Naive thymus-derived CD8-positive, alpha-beta T cell (primary cell): ENCODE measurements at places on chromosomes 4 and X.

DNA sequence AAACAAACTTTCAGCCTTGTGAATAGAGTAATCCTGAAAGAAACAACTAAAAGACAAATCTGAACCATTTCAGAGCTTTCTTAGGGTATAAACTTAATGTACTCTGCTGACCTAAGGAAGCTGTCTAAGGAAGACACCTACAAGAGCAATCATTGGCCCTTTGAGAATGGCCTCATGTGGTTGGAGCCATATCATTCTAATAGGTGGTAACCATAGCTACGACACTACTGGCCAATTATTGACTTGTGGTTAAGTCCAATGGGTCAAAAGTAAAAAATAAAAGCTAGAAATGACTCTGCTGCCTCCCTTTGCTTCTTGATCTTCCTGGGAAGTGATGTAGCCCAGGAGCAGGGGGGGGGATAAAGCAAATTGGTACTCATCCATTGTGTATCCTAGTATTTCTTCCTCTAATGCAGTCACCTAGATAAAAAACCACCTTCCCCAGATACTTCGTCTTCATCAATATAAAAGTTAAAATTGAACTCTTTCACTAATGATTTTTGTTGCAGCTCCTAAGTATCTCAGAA lies 547.0 kb downstream of the ARAP2 start:
- DNase-seq: no peak

GRCh38 chrX:115948018-115948923 lies 222.3 kb upstream of the AGTR2 start:
- peak; percentile 16 for DNase-seq

- no peak for DNase-seq
Observed at GRCh38 chrX:130144509-130144908, 21.1 kb downstream of the AIFM1 start.

DNA sequence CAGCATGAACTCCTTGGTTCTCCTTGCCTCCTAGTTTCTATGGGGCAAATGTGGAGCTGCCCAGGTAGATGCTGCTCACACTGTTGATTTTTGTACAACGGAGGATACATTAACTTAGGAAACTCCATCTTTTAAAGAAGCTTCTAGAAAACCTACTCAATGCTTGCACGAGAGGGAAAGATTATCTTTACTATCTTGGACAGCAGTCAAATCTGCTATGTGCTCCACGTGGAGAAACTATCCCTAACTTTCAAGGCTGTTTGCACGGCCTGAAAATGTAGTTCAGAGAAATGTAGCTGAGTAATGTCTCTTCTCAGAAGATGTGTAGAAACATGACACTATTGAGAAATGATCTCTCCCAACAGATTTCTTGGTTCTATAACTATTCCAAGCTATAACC lies 1530.9 kb upstream of the PABPC4L start:
- no peak for DNase-seq

DNA sequence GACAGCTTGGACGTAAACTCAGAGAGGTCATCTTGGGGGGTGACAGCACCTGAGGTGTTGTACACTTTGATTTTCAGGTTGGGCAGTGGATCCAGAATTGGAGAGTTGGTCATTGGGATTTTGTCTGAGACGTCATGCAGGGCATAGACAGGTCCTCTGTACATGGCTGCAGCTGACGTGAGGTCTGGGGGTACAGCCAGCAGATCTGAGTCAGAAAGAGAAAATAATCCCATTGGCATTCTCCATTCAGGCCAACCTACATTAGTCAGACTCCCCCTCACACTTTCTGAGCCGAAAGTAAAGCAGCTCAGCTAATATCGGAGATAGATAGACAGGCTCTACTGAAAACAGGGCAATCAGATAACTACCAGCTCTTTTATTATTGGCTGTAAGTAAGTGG lies 329.7 kb downstream of the UNC5C start:
- no peak for DNase-seq
